ENCODE measurements at places on chromosomes 3 and 15.

DNA sequence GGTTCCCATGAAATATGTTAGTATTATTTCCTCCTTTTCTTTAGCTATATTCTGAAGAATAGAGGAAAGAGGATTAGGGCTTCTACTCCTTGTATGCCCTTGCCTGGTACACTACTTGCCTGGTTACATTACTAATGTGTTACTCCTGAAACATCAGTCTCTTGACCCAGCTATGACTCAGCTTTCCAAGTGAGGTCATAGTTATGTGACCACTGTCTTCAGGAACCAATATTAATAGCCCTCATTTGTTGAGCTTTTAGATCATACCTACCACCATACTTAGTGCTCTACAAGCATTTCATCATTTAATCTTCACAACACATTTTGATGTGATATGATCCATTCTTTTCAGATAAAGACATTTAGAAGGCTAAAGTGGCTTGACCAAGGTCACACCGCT is 60.3 kb downstream of the CMSS1 start:
- no peak for DNase-seq

- DNase-seq: no peak
These were observed 836.5 kb downstream of the PDCD6IP start for GRCh38 chr3:34634939-34635338.

DNA sequence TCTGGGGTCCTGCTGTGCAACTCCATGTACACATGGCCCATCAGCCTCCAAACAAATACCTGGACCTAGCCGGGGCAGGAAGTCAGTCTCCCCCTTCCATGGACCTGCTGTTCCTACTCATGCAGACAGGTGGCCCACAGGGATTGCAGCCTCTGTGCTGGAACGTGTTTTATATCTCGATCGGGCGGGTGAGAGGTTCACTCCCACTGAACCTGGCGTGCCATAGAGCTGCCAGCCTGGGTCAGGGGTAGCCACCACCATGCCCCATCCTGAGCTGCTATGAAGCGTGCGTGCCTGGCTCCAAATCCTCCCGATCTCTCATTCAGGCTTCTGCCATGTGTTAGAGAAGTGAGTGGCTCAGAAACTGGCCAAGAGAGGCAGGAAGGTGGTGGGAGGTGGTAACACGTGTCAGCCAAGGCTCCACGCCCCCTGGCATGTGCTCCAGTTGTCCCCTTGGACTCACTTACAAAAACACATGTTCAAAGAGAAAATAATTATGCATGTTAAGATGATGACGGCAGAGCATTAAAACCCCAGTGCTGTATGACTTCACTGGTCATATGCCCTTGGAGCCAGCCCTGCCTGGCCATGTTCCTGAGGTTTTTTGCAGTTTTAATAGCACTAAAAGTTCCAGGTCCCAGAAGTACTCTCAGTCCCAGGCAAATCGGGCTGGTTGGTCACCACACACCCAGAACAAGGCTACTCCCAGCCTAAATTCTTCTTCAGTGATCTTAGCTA is 30.6 kb downstream of the CTSH start:
- DNase-seq: no peak

DNA sequence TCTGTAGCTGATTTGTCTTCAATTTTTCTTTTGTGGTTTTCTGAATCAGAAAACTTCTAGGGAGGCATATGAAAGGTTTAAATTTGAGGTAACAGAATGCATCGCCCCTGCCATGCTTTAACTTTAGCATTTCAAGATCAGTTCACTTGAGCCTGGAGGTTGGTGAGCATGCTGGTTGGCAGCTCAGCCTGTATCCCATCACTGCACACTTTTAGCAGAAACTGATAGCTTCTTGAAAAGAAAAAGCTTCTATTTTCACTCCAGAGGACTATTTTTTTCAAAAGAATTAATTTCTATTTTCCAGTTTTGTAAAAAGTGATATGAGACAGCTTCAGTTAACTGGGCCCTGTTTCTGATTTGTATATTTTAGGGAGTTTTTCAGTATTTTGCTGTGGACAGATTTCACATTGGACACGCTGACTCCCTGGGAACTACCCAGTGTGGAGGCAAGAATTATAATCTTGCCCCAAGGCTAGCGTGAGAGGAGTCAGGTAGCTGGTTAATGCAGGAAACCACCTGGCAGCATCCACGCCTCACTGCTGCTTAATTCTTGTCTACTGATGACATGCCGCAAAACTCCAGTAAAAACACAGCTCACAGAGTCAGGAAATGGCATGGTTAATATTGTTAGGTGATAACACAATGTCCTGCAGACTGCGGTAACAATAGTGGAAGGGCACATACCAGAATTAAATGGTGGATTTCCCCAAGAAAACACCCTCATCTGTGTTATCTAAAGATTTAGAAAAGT is 71.4 kb downstream of the DUT start:
- DNase-seq: no peak

DNA sequence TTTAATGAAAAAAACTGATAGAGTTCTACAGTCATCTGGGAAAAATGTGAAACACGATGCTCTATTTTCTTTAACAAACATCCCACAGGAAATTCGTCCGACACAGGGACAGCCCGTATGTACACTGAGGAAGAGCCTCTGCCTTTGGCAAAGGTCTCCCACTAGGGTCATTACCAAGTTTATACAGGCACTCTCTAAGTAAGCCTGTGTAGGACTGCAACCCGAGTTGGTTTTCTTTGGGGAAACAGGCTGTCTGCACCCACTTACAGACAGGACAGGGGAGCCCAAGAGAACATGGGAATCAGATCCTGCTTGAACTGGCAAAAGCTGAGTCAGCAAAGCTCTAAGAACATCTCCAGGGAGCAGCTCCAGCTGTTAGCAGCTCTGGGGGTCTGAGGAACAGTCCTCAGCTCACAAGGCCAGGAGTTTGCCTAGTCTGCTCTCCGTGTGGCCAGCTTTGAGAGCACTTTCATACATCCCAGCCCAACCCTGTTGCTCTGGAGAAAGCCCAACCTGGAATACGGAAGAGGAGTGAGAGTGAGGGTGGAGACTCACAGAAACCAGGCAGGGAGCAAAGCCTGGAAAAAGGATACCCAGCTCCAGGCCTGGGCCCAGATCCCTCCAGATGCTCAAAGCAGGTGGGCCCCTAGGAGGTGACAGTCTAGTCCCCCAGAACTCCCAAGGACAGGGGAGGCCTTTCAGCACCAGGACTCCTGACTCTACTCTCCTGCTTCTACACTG is 1.9 kb downstream of the TBC1D2B start:
- DNase-seq: peak; percentile 19

DNA sequence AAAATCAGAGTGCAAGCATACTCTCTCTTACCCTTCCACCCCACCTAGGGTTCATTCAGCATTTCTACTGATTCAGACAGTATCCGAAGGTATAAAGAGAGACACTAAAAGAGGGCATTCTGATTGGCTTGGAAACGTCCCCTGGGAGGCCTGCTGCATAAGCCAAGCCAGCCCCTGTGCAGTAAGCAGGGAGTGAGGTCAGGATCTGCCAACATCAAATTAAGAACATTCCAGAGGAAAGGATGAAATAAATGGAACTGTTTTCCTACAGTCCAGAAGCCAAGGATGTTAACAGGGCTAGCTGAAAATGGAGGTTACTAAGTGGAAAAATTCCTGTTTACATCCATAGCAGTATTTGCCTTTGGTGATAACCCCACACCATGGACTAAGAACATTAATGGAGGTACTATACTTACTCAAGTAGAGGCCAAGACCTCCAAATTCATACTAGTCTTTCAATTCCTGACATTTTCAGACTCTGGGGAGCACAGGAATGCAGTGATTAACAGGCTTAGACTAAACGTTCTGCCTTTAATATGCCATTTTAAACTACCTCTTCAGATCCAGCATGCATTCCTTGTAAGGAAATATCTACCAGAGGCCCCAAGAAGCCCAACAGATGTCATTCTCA is 34.5 kb downstream of the NPTN start:
- no peak for DNase-seq

GRCh38 chr3:171156401-171157010 is 130.0 kb upstream of the SLC2A2 start:
- no peak for DNase-seq

- DNase-seq: no peak
These were observed 13.7 kb downstream of the MAP2K1 start for GRCh38 chr15:66400351-66400774.

GRCh38 chr15:69792823-69793222 is 304.9 kb downstream of the TLE3 start:
- DNase-seq: no peak

DNA sequence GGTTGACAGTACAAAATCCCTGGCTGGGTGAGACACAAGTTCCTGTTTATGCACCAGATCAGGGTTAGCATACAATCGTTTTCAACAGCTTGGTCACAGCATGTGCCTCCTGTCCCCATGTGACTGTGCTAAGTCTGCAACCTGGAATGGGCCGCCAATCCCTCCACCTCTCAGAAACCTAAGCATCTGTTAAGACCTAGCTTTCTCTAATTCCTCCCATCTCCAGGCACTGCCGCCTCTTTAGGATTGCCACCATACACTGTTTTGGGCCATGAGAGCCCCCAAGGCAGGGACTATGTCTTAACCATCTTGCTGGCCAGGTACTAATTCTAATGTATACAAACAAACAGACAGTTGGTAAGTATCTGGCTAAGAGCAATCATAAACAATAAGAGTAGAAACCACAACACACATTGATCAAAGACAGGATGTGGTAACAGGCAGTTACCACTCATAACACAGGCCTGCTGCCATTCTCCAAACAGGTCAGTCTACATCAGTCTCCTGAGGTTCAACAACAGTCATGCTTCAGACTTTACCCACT is 25.6 kb downstream of the SEC22C start:
- DNase-seq: peak; percentile 66

- DNase-seq: no peak
These were observed 32.5 kb downstream of the BCL2L10 start for GRCh38 chr15:52080031-52080430.

GRCh38 chr15:31439328-31439727 is 112.7 kb downstream of the KLF13 start:
- peak; percentile 63 for DNase-seq

DNA sequence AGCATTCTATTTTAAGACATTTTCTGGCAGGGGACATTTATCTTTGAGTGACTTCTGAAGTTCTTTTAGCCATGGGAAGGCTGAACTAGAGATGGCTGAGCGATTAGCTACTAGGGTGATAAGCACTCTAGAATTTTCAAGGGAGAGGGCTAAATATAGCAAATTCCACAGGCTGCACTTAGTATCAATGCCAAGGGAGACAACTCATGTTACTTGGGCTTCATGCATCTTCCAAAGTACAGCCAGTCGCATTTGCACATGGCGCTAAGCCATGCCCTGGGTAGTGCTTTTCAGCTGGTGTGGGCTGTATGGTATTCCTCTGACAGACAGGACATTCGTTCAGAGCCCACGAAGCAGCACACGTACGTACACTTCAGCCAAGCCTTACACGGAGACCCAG is 69.6 kb downstream of the RYR3 start:
- DNase-seq: no peak

DNA sequence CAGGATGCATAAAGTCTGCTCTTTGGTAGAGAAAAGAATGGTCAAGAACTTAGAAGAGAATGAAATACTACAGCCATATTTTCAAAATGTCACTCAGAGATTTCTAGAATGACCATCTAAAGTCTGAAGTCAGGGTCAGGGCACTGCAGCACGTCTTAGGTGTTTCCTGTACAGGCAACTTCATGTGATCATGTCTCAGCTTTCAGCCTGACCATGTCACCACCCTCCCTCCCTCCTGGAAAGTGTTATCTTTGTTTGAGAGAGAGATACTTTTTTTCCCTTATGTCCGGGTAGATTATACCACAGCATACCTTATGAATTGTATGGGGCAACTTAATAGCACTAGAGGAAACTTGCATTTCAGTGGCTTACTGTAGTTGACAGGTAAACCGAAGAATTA is 558.0 kb upstream of the TGFBR2 start:
- DNase-seq: no peak

DNA sequence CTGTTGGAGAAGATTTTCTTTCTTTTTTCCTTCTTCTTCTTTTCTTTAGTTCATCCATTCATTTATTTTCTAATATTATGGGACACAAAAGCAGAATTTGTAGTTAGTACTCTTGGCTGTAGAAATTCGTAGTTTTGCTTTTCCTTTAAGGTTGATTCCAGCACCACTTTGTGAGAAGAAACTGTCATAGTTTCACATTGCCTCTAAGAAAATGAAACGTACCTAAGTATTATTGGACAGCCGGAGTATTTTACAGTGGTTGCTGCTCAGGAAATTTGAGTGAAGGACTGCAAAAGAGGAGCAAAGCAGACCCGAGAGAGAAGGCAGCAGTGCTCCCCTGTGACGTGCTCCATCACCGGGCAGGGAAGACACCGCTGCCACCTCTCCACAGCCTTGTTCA is 48.1 kb downstream of the PLCL2 start:
- peak; percentile 53 for DNase-seq

GRCh38 chr15:80081390-80081789 is 21.9 kb downstream of the ZFAND6 start:
- peak; percentile 87 for DNase-seq

GRCh38 chr3:58414538-58415197 is 19.0 kb downstream of the PDHB start:
- peak; percentile 85 for DNase-seq

DNA sequence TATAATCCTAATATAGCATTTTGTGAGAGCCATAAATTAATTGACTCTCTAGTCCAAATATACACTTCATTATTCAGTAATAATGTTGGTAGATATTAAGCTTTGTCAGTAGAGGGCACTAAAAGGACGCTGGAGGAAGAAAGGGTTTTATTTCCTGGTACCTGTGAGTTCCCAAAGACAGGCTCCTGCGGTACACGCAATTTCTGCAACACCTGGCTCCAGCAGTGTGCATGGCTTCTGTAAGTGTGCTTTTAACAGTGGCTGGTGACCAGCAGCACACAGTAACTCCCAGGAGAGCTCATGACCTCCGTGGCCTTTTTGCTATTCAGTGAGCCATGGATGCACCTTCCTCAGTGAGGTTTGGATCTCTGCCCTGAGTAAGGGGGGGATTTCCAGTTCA is 338.3 kb upstream of the ZNF385D start:
- peak; percentile 51 for DNase-seq

DNA sequence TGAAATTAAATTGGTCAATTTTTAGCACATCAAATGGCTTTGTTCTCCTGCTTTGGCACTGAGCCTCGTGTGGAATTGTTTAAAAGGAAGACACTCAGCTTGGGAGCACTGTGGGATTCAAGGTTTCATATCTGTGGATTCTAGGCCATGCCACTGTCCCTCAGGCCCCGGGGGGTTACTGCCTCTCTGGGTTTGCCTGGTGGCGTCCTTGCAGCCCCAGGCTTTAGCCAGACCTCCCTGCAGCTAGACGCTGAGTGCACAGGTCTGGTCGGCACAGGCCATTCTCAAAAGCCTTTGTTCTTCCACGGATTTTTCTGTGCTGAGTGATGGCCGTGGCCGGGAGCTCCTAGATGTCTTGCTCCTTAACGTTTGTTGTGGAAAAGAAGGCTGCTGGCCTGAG is 76.2 kb downstream of the CACNA2D3 start:
- no peak for DNase-seq

GRCh38 chr15:100125401-100126191 is 216.2 kb downstream of the ADAMTS17 start:
- DNase-seq: no peak

DNA sequence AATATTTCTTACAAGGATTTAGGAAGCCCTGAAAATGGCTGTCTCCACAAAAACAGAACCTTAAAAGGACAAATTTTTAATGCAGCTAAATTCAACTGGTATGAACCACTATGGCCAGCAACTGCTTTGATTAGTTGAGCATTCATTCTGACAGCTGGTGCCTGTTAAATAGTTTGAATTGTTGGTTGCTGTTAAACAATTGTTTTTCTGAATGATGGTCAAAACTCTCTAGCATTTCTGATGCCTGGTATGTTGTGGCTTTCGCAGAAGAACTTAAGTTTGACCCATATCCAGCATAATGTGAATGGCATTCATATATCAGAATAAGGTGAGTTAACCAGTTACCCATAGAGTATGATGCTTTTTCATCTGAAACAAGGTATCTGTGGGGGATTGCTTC is 138.4 kb downstream of the MEIS2 start:
- no peak for DNase-seq

All from common myeloid progenitor, CD34-positive (primary cell).